ENCODE measurements at places on chromosomes 5 and 9. TPM values are rescaled to one million over a fixed set of nuclear protein-coding genes. Genes with fewer than 3 reads are reported as not detected.
A peak's percentile ranks its signal among the peaks of the same experiment; 100 is the strongest.

The EGR1 gene
- total RNA-seq: 189 TPM

GRCh38 chr5:133757396-133757945 lies 145.1 kb upstream of the FSTL4 start:
- DNase-seq: no peak
- H3K36me3 ChIP-seq: no peaks in the 10 kb centered on the region
- no peak overlapping the region for H3K27ac ChIP-seq
- H3K4me1 ChIP-seq: peaks cover 16% of the 10 kb centered on the region
- peaks cover 25% of the 10 kb centered on the region for H3K27me3 ChIP-seq

- DNase-seq: no peak
- no peak overlapping the region for H3K27ac ChIP-seq
- H3K36me3 ChIP-seq: peaks cover 6% of the 10 kb centered on the region
- H3K4me3 ChIP-seq: no peak overlapping the region
- no peaks in the 10 kb centered on the region for H3K4me1 ChIP-seq
Observed at GRCh38 chr5:39340506-39340905, 23.8 kb downstream of the C9 start.

GRCh38 chr9:130681769-130682420 lies 11.7 kb upstream of the EXOSC2 start:
- H3K4me1 ChIP-seq: peaks cover 6% of the 10 kb centered on the region
- no peaks in the 10 kb centered on the region for H3K36me3 ChIP-seq
- H3K27me3 ChIP-seq: no peaks in the 10 kb centered on the region
- H3K27ac ChIP-seq: peak overlapping the region; percentile 33

- H3K27me3 ChIP-seq: no peaks in the 10 kb centered on the region
- no peak overlapping the region for H3K4me3 ChIP-seq
- H3K27ac ChIP-seq: no peak overlapping the region
Observed at GRCh38 chr5:29099585-29099984, 2061.2 kb upstream of the CDH9 start.

GRCh38 chr5:171984748-171985419 lies 21.6 kb downstream of the FBXW11 start:
- no peak for DNase-seq
- H3K4me1 ChIP-seq: peaks cover 14% of the 10 kb centered on the region
- H3K27me3 ChIP-seq: no peaks in the 10 kb centered on the region
- H3K27ac ChIP-seq: no peak overlapping the region
- no peak overlapping the region for H3K4me3 ChIP-seq

DNA sequence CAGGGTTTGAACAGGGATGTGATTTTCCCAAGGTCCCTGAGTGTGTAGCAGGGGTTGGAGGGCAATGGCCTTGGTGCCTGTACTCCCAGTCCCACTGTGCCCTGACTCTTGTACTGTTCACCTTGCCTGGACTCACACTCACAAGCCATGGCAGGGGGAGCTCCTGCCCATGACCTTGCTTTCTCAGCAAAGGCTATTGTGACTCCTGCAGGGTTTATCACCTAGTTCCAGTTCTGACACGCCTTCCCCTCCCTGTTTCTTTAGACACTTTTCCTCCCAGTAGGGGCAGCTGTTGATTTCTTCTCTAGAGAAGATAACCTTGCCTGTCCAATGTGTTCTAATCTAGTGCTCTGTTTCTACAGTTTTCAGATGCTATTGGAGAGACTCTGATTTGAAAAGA lies 139.5 kb downstream of the FSTL4 start:
- H3K27me3 ChIP-seq: peaks cover 41% of the 10 kb centered on the region
- no peak for DNase-seq
- no peaks in the 10 kb centered on the region for H3K36me3 ChIP-seq
- no peak overlapping the region for H3K27ac ChIP-seq
- no peak overlapping the region for H3K4me3 ChIP-seq

DNA sequence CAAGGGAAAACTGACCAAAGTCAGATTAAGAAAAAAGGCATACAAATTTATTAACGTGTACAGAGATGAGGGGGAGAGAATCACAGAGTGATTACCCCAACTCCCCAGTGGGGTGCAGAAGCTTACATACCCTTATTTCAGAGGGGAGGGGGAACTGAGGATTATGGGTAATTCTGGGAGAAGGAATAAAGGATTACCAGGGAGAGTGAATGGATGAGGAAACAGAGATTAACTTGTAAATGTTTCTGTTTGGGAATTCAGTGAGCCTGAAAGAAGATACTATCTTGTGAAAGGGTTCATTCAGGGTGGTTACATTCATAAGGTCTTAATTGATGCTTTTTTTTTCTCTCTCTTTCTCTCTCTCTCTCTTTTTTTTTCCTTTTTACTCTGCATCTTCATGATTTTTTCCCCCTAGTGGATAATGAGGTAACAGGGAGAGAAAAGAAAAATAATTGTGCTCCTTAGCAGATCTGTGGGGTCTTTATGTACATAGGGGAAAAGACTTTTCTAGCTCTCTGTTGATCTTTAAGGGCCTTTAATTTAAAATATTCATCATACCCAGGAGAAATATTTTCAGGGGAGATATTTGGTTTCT lies 49.4 kb downstream of the TARS1 start:
- H3K36me3 ChIP-seq: no peaks in the 10 kb centered on the region
- no peaks in the 10 kb centered on the region for H3K4me1 ChIP-seq
- no peak overlapping the region for H3K27ac ChIP-seq
- no peak overlapping the region for H3K4me3 ChIP-seq
- no peak for DNase-seq

DNA sequence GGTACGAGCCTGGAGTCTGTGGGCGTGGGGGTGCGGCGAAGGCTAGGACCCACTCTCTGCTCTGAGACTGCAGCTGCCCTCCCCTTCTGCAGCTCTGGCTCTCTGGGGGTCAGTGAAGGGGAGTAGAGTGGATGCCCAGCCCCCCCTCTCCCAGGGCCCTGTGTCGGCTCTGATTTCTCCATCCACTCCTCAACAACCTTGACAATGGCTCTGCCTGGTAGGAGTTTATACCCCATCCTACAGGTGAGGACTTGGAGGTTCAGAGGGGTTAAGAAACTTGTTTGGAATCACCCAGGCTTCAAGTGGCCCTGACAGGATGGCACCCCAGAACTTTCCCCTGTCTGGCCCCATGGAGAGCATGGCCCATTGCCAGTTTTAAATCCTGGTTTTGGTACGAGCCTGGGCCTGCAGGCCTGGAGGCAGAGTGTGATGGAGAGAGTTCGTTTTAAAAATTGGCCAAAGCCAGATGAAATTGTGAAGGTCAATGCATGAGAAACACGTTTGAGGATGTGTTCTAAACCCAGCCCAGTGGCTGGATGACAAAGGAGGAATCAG lies 22.3 kb downstream of the NCS1 start:
- no peak overlapping the region for H3K4me3 ChIP-seq
- H3K27me3 ChIP-seq: no peaks in the 10 kb centered on the region
- H3K4me1 ChIP-seq: peaks cover 8% of the 10 kb centered on the region
- peak overlapping the region; percentile 19 for H3K27ac ChIP-seq
- H3K36me3 ChIP-seq: peaks cover 4% of the 10 kb centered on the region

The OR1Q1 gene
- not detected for total RNA-seq

The NIPSNAP3A gene
- total RNA-seq: 15.5 TPM

DNA sequence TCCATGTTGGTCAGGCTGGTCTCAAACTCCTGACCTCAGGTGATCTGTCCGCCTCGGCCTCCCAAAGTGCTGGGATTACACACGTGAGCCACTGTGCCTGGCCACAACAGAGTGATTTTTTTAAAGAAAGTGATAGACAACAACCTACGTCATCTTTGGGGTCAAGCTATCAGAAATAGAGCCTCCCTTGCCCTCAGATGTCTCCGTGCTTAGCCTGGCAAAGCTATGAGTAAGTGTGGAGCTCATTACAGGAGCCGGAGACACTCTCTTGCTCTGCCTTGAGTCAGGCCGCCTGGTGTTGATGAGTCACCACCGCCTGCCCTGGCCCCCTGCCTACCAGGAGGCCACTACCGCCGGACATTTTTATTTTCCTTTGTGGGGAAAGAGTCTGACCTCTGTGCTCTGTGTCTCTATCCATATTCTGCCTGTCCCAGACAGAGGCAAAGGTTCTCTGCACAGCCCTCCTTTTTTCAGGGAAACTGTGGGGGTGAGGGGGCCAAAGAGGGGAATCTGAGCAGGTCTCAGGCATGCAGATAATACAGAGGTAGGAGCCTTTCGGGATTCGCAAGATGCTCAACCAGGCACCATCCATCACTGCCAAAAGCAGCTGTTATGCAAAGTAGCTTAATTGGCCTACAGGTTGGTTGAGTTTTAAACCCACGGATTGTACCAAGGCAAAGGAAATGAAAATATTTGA lies 123.7 kb upstream of the CPEB4 start:
- H3K36me3 ChIP-seq: no peaks in the 10 kb centered on the region
- H3K4me1 ChIP-seq: peaks cover 40% of the 10 kb centered on the region
- H3K4me3 ChIP-seq: peak overlapping the region; percentile 22
- peak; percentile 99 for DNase-seq
- no peaks in the 10 kb centered on the region for H3K27me3 ChIP-seq

GRCh38 chr5:105812304-105812703 lies 1858.4 kb downstream of the EFNA5 start:
- H3K36me3 ChIP-seq: no peaks in the 10 kb centered on the region
- H3K4me3 ChIP-seq: no peak overlapping the region
- no peaks in the 10 kb centered on the region for H3K4me1 ChIP-seq
- no peak overlapping the region for H3K27ac ChIP-seq

The SNCAIP gene
- total RNA-seq: 0.12 TPM

The FREM1 gene
- not detected for total RNA-seq

DNA sequence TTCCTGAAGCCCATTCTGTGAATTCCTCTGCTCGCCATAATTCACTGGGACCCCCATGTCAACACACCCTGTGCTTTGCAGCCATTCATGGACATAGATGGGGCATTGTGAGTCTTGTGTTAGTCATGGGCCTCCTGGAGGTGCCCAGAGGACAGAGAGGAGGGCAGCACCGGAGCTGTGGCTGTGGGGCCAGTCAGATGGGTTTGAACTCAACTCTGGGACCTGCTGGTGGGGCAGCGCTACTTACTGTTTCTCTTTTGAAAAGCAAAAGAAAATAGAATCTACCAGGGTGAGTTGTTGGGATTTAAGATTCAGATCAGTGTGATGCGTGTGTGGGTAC lies 11.3 kb upstream of the EXOC3 start:
- no peak for DNase-seq
- no peak overlapping the region for H3K4me3 ChIP-seq
- H3K27me3 ChIP-seq: no peaks in the 10 kb centered on the region
- H3K4me1 ChIP-seq: peaks cover 9% of the 10 kb centered on the region
- H3K36me3 ChIP-seq: no peaks in the 10 kb centered on the region
- H3K27ac ChIP-seq: no peak overlapping the region

The PKD2L2 gene
- not detected for total RNA-seq

DNA sequence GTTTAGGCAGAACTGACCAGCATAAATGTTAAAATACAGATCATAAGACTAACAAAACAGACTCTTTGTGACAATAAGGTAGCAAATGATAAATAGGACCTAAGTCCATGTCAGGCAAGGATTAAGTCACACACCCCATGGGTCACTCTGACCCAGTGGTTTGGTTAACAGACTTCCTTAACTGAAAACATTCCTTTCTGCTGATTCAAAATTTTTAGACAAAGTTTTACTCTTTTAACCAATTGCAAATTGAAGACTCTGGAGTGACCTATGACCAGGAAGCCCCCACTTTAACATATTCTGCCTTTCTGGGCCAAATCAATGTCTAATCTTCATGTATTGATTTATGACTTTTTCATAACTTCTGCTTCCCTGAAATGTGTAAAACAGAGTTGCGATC lies 4.9 kb upstream of the NXNL2 start:
- no peak overlapping the region for H3K27ac ChIP-seq
- no peak overlapping the region for H3K4me3 ChIP-seq
- H3K27me3 ChIP-seq: no peaks in the 10 kb centered on the region

DNA sequence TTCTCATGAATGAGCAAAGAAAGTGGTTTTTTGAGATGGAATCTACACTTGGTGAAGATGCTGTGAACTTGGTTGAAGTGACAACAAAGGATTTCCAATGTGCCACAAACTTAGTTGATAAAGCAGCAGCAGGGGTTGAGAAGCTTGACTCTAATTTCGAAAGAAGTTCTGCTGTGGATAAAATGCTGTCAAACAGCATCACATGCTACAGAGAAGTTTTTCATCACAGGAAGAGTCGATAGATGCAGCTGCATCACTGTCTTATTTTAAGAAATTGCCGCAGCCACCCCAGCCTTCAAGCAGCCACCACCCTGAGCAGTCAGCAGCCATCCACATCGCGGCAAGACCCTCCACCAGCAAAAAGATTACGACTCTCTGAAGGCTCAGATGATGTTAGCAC lies 78.6 kb downstream of the TRIO start:
- no peak for DNase-seq
- H3K36me3 ChIP-seq: peaks cover 19% of the 10 kb centered on the region
- H3K4me1 ChIP-seq: peaks cover 44% of the 10 kb centered on the region
- no peaks in the 10 kb centered on the region for H3K27me3 ChIP-seq

GRCh38 chr5:172441262-172441751 lies 13.0 kb downstream of the SH3PXD2B start:
- peaks cover 43% of the 10 kb centered on the region for H3K4me1 ChIP-seq
- no peaks in the 10 kb centered on the region for H3K27me3 ChIP-seq
- no peak overlapping the region for H3K27ac ChIP-seq
- H3K4me3 ChIP-seq: no peak overlapping the region

- H3K36me3 ChIP-seq: peaks cover 13% of the 10 kb centered on the region
- H3K27ac ChIP-seq: no peak overlapping the region
- DNase-seq: peak; percentile 28
- no peak overlapping the region for H3K4me3 ChIP-seq
- H3K27me3 ChIP-seq: no peaks in the 10 kb centered on the region
- no peaks in the 10 kb centered on the region for H3K4me1 ChIP-seq
Observed at GRCh38 chr9:136671646-136672430, 9.1 kb downstream of the EGFL7 start.

GRCh38 chr5:179731791-179732411 lies 721 bp upstream of the MAML1 start:
- H3K27me3 ChIP-seq: no peaks in the 10 kb centered on the region
- peaks cover 60% of the 10 kb centered on the region for H3K36me3 ChIP-seq
- H3K4me3 ChIP-seq: peak overlapping the region; percentile 91
- H3K27ac ChIP-seq: peak overlapping the region; percentile 58
- DNase-seq: peak; percentile 93
- peaks cover 19% of the 10 kb centered on the region for H3K4me1 ChIP-seq

DNA sequence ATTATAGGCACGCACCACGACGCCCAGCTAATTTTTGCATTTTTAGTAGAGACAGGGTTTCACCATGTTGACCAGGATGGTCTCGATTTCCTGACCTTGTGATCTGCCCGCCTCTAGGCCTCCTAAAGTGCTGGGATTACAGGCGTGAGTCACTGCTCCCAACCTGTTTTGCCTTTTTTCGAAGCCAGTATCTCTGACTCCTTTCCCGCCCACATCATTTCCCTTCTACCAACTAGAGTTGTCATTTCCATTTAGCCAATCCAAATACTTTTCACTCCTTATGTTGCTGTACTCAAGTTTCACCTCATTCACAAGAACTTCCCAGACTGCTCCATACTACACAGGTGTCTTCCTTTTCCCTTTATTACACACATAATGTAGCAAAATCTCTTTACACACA lies 502.6 kb upstream of the CDH6 start:
- H3K36me3 ChIP-seq: peaks cover 6% of the 10 kb centered on the region
- no peak overlapping the region for H3K4me3 ChIP-seq
- no peak overlapping the region for H3K27ac ChIP-seq
- H3K4me1 ChIP-seq: no peaks in the 10 kb centered on the region
- no peak for DNase-seq

- DNase-seq: peak; percentile 92
- peak overlapping the region; percentile 98 for H3K27ac ChIP-seq
- H3K4me3 ChIP-seq: peak overlapping the region; percentile 8
- H3K4me1 ChIP-seq: peaks cover 38% of the 10 kb centered on the region
- H3K27me3 ChIP-seq: no peaks in the 10 kb centered on the region
Observed at GRCh38 chr9:98146101-98146991, 27.3 kb upstream of the TRIM14 start.

GRCh38 chr9:12185856-12186255 lies 507.3 kb upstream of the TYRP1 start:
- no peaks in the 10 kb centered on the region for H3K36me3 ChIP-seq
- H3K4me3 ChIP-seq: no peak overlapping the region
- DNase-seq: peak; percentile 17
- no peaks in the 10 kb centered on the region for H3K4me1 ChIP-seq
